ENCODE measurements at places on chromosomes 7 and 10.
A peak's percentile ranks its signal among the peaks of the same experiment; 100 is the strongest.

DNA sequence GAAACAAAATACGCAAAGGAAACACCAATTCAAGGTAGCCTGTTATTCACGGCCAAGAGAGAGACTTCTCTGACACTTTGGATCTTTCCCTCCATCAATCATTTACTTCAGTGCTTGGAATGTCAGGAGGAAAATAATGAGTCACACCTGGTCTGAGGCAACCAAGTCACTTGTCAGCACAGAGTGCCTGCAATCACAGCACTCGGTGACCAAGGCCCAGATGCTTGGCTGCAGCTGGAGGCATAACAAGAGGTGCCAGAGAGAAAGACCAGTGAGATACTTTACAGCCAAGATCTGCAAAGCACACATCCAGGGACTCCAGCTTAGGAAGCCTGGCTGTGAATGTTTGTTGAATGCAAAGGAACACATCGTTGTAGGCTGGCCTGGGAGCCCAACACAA is 33.9 kb downstream of the ASB13 start:
- no peak for DNase-seq

DNA sequence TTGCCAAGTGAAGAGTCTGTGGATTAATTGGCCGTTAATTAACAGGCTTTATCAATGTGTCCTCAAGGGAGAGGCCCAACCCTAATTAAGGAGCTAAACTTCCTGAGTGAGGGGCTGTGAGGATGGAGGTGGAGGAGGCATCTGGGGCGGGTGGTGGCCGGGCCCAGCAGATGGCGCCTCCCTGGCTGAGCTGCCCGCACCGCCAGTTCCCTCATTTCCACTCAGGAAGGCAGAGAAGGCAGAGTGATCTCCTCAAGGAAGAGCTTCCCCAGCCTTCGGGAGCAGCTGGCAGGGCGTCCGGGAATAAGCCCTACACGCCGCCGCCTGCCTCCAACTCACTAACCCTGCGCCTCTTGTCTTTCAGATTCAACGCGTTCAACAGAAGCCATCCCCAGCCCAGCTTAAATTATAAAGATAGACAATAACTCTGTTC is 112.2 kb downstream of the CYTH3 start:
- DNase-seq: peak; percentile 59

DNA sequence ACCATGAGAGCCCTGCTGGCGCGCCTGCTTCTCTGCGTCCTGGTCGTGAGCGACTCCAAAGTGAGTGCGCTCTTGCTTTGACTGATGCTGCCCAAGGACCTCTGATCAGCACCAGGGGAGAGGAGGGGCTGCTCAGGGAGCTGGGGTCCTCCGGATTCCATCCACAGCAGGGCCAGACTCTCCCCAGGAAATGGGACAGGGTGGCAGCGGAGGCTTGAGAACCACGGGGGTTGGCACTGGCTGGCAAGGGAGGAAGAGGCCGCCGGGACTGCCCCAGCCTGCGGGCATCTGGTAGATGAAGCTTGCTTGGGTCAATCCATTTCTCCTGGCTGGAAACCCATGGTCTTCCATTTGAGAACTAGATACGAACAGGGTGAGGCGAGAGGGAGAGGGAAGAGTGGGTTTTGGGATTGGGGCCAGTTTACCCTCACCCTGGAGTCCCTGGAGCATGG is 647 bp downstream of the PLAU start:
- DNase-seq: no peak

- no peak for DNase-seq
Measured at GRCh38 chr10:49091450-49092210, 23.7 kb downstream of the VSTM4 start.

GRCh38 chr10:47378606-47379444 is 5.3 kb downstream of the ZNF488 start:
- no peak for DNase-seq

GRCh38 chr10:131875501-131875900 is 25.3 kb upstream of the PPP2R2D start:
- DNase-seq: no peak

DNA sequence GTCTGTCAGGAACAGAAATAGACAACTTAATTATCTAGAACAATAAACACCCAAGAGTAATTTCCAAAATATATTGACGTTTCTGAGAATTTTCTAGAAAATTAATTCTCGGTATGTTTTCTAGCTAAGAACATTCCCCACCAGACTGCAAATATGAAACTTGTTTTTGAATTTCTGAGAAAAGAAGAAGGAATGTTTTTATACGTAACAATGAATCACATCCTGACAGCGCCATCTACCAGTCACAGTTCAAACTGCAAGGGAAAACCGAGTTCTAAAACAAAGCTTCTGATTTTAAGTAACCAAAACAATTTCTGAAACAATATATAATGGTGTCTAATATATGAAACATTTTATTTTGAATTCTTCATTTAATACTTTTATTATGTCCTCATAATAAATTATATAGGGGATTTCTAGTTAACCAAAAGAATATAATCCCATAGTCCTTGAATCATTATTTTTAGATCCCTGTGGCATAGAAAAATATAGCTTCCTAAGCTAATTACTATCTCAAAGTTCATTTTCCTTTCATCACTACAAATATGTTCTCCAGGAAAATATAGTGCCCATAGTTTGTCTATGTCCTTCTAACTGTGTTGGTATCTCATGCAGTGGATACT is 34.5 kb upstream of the MEOX2 start:
- DNase-seq: peak; percentile 56

- no peak for DNase-seq
Measured at GRCh38 chr7:126727930-126728391, 524.8 kb downstream of the GRM8 start.

- no peak for DNase-seq
Measured at GRCh38 chr10:5467207-5467535, 32.2 kb downstream of the CALML5 start.

DNA sequence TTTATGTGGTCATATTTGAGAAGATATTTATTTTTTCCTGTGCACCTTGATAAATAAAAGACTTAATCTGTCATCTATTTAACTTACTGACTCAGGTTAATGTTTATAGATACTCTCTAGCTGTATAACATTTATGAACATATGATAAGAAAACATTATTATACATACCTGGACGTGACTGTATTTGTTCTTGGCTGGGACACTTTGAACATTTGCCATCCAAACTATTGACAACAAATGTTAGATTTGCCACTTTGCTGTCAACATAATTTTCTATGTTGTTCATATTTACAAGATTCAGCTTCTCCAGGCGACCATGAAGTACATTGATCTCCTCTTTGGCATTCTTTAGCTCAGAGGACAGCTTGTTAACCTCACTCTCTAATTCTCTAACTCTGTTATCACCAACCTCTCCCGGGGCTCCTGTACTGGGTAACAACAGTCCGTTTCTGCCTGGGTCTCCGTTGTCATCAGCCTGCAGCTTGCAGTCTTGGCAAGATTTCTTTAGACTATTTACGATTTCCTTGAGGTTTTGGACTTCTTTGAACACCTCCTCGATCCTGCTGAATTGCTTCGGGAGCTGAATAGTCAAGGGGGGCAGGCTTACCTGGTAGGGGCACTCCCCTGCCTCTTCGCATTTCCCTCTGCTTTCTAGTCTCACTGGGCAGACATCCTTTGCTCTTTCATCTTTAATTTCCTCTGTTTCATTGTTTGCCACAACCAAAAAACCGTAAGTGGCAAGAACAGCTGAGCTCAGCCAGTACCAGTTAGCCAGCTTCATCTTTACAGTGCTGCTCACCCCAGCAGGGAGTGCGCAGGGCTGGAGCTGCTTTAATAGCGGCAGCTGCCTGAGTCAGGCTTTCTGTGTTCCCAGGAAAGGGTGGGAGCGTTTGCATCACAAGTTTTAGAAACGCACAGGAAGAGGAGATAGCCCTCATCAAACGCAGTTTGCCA is at the start of gene FGL2:
Gene FGL2 (minus strand): TSS at position 807 of the 954 bp plus-strand sequence. CDS start 26 bp downstream, at position 781.
- peak; percentile 55 for DNase-seq

- no peak for DNase-seq
Measured at GRCh38 chr7:42930889-42931288, 1.1 kb downstream of the PSMA2 start.

- DNase-seq: no peak
Measured at GRCh38 chr7:36054637-36055036, 98.4 kb upstream of the EEPD1 start.

DNA sequence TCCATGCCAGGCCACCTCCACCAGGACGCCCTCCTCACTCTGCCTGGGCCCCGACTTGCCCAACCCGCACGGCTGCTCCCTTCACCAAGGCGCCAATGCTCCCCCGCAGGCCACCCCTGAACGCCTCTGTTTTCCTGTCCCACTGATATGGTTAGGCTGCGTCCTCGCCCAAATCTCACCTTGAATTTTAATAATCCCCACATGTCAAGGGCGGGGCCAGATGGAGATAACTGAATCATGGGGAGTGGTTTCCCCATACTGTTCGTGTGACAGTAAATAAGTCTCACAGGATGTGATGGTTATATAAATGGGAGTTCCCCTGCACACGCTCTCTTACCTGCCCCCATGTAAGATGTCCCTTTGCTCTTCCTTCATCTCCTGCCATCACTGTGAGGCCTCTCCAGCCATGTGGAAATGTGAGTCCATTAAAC is 29.8 kb downstream of the RSU1 start:
- DNase-seq: no peak

- no peak for DNase-seq
Measured at GRCh38 chr7:41592236-41592635, 110.7 kb downstream of the INHBA start.

DNA sequence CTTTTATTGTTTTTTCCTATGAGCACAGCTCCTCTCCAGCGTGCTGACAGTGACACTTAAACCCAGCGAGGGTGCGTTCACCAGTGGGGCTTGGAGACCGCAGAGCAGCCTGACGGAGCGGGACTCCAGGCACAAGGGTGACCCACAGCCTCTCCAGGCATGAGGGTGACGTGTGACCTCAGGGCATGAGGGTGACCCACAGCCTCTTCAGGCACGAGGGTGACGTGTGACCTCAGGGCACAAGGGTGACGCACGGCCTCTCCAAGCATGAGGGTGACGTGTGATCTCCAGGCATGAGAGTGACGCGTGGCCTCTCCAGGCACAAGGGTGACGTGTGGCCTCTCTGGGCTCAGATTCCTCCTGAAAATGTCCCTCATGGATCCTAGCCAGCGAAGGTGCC is 164.3 kb upstream of the TCERG1L start:
- DNase-seq: no peak

DNA sequence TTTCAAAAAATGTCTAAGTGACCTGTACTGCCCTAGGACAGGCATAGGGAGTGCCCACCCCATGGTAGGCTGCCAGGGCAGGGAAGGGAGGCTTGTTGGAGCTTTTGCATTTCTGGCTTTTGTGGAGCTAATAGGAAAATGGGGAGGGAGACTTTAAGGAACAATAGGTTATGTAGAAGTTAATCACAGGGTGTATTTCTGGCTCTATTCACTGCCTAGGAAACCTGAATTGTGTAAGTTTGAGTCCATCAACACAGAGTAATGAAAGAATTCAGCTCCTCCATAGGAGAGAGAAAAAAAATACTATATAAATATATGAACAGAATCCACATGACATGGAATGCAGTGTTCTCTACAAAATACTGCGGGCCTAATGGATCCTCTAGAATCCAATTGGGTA is 661.5 kb downstream of the KCNMA1 start:
- DNase-seq: no peak

- DNase-seq: no peak
Measured at GRCh38 chr7:133121175-133121844, 39.4 kb upstream of the CHCHD3 start.

GRCh38 chr7:148204639-148205304 is 385.8 kb upstream of the C7orf33 start:
- DNase-seq: no peak

DNA sequence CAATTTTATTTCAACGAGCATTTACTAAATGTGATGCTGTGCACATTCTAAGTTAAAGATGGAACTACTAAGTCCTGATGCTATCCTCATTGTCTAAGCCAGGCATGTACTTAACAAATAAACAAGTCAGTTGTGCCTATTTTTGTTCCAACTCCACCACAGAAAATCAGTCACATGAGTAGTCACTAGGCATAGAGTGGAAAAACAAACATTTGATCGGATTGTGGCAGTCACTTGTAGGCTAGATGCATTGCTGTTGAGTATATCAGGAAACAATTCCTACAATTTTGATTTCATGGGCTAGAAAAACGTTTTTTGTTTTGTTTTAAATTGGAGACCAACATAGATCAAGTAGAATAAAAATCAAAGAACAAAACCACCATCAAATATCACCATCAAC is 177.6 kb upstream of the SLC25A13 start:
- no peak for DNase-seq

DNA sequence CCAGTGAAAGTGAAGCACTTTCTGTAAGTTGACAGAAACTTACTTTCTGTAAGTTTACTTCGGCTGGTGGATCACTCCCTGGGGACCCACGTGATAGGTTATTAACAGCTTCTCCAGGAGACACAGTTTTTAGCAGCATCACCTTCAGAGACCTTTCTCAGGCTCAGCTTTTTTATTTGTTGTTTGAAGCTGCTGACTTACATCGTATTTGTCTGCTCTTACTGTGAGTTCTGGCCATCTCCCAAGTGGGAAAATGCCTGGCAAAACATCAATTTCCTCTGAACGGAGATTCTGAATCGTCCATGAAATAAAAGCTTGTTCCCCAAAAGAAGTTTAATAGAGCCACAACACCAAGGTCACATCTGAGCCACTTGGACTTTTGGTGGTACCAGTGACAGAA is 178.7 kb upstream of the PODXL start:
- DNase-seq: no peak

GRCh38 chr7:47570649-47571050 is 11.3 kb downstream of the TNS3 start:
- no peak for DNase-seq

GRCh38 chr7:127953423-127954356 is 77.5 kb downstream of the LRRC4 start:
- DNase-seq: no peak

DNA sequence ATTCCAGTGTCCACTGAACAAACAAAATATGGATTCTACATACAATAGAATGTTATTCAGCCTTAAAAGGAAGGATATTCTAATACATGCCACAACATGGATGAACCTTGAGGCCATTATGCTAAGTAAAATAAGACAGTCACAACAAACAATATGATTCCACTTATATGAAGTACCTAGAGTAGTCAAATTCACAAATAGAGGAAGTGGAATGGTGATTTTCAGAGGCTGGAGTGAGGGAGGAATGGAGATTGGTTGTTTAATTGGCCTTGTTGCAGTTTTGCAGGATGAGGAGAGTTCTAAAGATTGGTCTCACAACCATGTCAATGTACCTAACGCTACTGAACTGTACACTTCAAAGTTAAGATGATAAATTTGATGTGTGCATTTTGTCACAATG is 119.6 kb downstream of the CHN2 start:
- no peak for DNase-seq

DNA sequence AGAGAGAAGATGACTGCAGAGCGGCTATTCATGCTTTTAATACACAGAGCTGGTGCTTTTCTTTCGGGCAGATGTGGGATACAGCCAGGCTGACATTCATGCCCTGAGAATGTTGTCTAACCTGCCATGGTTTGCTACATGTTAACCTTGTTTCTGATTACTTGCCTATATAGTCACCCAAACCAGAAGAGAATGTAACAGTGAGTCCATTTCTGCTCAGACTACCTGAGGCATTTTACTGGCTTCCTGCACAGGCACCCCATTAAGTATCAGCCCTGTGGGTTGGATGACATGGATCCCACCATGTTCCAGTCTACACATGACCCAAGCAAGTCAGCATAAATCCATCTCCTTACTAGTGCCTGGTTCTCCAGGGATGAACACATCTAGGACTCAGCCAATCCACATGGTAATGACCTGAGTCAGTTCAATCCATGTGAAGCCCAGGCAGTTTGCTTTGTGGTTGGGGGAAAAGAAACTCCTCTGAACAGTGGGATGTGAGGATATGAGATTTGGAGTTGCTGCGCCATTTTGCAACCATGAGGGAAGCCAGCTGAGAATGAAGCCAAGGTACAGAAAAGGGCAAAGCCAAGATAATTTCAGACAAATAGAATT is 55.7 kb upstream of the MKX start:
- no peak for DNase-seq

Measured in tibial nerve (tissue), 4 donors.